ENCODE measurements at places on chromosomes 16 and 17.

DNA sequence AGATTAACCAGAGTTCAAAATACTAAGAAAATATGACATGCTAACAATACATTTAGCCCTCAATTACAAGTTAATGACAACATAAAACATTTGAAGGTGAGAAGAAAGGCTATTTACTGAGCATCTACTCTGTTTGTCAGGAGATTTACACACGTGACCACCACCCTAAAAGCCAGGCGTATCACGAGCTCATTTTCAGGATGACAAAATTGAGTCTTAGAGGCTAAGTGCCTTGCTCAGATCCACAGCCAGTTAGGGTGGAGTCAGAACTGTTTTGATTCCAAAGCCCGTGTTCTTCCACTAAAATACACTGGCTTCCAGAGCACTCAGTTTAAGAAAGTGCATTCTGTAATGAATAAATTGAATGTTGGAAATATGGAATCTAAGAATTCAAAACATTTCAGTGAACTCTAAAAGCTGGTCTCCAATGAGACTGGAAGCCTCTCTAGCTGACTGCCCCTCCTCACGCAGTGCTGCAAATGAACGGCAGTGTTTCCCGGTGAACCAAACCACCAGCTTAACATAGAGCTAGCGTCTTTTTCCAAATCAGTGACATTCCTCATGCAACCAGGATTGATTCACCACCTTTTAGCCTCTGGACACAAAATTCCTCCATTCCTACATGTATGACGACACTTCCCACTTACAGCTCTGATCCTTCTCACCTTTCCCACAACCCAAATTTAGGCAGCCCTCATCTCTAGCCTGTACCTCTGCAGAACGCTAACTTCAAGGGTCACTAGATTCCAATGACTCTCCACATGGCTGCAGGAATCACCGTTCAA is 5.9 kb downstream of the ZDHHC7 start:
- no peak for DNase-seq

GRCh38 chr16:88813269-88814143 is 1.8 kb upstream of the APRT start:
- no peak for DNase-seq

DNA sequence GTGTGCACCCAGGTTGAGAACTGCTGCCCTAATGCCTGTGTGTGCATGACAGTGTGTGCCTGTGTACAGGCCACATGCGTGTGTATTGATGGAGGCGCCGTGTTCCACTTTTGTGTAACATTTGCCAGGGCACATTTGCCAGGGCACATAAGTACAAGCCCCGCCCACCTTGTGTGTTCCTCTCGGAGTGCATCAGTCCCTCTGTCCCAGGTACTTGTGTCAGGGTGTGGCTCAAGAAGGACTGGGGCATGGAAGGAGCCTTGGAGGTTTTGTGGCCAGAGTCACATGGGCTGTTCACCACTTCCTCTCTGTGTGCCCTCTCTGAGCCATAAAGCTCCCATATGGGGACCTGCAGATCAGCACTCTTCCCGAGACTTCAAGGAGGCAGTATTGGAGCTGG is 73.9 kb downstream of the MRM1 start:
- no peak for DNase-seq

DNA sequence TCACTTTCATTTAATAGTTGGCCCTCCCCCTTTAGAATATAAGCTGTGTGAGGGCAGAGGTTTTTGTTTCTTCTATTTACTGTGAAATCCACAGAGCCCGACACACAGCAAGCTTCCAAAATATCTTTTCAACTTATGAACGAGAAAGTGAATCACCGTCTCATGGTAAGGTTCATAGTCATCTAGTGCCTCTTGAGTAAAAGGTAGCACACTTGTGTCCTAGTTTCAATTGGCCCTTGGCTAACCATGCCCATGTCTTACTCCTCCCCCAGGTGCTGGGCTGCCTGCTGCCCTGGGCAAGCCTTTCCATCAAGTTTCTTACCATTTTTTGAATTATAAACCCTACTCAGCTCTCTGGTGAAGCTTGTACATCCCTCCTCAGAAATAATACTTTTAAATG is 12.4 kb upstream of the GP2 start:
- DNase-seq = no peak

DNA sequence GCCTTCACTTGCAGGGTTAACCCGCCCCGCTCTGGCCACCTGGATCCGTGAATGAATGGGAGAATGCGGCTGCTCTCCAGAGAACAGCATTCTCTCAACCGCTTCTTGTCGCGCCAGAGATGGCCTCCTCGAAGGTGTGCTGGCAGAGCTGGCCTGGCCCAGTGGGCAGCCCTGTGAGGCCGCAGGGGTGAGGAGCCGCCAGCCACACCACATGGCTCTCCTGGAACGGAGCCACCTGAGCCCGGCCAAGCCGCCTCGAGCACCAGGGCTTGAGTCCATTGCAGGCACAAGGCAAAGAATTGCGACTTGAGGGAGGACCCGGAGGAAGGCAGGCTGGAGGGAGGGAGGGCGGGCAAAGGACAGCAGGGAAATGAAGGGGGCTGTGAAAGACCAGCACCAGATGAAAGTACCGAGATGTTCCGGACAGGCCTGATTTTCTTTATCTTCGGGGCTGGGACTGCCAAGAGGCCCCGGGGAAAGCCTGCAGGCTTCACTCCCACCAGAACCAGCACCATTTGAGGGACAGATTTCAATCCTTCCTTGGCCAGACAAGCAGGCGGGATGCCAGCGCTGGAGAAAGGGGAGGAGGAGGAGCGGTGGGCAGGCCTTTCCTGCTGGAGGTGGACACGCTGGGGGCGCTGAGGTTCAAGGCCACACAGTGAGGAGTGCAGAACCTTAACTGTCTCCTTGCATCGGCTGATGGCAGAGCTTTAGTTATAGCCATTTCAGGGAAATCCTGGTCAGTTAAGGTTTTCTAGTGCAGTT is 69.4 kb downstream of the MRC2 start:
- no peak for DNase-seq

- DNase-seq = no peak
Observed at GRCh38 chr17:3977387-3977786, 13.2 kb upstream of the ATP2A3 start.

DNA sequence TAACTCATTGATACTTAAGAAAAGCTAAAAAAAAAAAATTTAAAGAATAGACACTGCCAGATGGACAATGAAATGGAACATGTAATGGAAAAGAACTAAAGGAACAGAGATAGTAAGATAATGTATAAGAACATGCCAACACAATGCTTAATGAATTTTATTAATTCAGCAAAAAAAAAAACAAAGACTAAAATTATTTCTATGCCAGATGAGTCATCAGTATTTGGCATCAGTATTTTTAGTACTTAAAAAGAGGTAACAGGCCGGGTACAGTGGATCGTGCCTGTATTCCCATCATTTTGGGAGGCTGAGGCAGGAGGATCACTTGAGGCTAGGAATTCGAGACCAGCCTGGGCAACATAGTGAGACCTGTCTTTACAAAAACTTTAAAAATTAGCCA is 168.5 kb downstream of the CYB561 start:
- DNase-seq = no peak

- no peak for DNase-seq
Observed at GRCh38 chr17:37844158-37844976, 79.8 kb upstream of the TBC1D3K start.

- no peak for DNase-seq
Observed at GRCh38 chr16:85986931-85987749, 88.2 kb downstream of the IRF8 start.

DNA sequence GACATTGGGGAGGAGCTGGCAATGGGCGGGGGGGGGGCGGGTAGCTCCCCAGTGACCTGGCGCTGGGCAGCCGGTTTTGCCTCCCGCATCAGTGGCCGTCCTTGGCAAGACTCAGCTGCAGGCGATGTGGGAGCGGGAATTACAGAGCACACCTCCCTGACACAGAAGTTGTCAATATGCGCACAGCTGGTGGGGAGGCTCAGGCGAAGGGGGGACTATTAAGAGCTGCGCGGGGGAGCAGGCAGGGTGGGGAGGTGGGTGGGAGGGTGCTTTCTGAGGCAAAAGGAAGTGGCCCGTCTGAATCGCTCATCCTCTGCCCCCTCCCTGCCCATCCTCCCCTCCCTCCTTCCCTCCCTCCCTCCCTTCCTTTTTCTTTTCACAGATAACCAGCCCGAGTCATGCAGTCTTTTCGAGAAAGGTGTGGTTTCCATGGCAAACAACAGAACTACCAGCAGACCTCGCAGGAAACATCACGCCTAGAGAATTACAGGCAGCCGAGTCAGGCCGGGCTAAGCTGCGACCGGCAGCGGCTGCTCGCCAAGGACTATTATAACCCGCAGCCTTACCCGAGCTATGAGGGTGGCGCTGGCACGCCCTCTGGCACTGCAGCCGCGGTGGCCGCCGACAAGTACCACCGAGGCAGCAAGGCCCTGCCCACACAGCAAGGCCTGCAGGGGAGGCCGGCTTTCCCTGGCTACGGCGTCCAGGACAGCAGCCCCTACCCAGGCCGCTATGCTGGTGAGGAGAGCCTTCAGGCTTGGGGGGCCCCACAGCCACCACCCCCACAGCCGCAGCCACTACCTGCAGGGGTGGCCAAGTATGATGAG is 44.0 kb downstream of the SREBF1 start:
- DNase-seq = peak; percentile 76

DNA sequence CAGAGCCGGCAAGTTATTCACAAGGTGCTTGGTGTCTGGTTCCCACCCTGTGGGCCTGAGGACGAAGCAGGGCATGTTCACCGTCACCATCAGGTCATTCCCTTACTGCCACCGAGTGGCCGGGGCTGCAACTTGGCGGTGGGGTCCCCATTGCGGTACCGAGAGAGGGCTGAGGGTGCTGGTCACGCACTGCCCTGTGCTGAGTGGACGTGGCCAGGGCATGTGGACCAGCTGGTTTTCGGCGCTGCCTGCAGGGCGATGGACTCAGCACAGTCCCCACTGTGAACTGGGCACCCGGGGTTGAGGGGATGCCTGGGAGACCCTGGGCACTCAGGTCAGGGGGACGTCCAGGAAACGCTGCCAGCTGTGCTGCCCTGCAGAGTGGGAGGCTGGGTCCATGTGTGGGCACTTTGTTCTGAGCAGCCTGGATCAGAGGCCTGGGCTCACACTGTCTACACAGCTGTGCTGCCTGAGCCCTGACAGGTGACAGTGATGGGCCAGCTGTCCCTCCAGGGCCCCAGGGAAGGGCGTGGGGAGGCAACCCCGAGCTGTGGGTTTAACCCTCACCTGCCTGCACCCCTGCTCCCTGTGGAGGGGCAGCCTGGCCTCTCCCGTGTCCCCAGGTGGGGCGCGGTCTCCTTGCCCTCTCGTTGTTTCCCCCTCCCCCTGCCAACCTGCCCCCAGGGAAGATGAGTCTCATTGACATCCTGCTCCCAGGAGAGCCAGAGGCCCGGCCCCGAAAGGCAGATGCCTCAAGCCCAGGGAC is 39.3 kb upstream of the GNG13 start:
- no peak for DNase-seq

GRCh38 chr17:42458497-42459255 is at the start of gene ATP6V0A1:
ATP6V0A1 (plus strand) TSS chr17:42458878; CDS start chr17:42460895, 2,017 bp downstream.
- DNase-seq = peak; percentile 90

DNA sequence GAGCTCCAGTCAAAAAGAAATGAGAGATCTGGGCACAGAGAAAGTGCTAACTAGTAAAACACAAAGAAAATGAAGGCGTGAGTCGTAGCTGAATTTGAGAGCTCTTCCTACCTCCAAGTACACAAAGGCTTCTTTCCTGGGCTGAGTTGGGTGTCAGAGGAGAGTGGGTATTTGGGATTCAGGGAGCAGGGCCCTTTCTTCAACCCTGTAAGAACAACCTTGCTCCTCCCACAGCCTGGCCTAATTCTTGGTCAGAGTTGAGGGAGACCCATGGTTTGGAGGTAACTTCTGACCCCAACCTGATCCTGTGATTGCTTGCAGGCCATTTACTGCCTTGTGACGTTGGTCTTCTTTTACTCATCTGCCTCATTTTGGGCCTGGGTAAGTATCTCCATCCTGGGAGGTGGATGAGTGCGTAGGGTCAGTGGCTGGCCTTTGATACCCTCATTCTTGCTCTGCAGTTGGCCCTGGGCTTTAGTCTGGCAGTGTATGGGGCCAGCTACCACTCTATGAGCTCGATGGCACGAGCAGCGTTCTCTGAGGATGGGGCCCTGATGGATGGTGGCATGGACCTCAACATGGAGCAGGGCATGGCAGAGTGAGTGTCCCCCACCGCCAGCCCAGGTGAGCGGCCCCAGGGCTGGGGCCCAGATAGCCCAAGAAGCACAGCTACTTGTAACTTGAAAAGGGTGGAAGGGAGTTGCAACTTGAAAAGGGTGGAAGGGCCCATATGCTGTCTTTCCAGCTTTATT is 1.3 kb downstream of the TMEM208 start:
- DNase-seq = no peak

Measured in NCI-H1417 (cell line).